Femur (tissue), 1 donor: ENCODE measurements at places on chromosomes 13 and 19.

DNA sequence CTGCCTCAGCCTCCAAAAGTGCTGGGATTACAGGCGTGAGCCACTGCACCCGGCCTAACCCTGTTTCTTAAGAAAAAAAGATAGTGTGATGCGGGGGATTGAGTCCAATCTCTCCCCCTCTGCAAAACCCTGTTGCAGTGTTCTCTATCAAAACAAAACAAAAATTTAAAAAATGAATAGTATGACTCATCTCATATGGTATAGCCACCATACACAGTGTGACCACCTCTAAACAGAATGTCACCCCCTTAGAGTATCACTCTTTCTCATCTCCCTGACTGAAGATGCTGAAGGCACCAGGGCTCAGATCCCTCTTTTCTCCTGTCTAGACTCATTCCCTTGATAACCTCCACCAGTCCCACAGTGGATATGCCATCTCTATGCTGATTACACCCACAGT is 6.8 kb upstream of the ERF start:
- no peak for DNase-seq

DNA sequence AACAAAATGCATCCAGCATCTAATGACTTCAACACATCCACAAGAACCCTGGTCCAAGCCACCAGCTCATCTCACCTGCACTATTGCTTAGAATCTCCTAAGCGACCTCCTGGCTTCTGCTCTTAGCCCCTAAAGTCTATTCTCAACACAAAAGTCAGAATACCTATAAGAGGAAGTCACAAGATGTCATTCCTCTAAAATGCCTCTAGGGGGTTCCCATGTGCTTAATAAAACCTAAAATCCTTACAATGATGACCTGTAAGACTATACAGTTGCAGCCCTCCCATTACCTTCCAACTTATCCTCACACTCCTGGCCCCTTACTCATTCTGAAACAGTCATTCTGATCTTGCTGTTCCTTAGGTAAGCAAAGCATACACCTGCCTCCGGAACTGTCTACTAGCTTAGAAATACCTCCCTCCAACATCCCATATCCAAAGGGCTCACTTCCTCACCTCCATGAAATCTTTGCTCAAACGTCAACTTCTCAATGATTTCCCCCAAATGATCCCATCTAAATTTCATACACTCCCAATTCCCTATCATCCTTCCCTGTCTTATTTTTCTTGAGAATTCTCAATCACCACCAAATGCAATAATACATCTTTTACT is 10.0 kb downstream of the ATP7B start:
- DNase-seq = no peak

- no peak for DNase-seq
Measured at GRCh38 chr13:46267166-46267565, 55.4 kb downstream of the LRRC63 start.

DNA sequence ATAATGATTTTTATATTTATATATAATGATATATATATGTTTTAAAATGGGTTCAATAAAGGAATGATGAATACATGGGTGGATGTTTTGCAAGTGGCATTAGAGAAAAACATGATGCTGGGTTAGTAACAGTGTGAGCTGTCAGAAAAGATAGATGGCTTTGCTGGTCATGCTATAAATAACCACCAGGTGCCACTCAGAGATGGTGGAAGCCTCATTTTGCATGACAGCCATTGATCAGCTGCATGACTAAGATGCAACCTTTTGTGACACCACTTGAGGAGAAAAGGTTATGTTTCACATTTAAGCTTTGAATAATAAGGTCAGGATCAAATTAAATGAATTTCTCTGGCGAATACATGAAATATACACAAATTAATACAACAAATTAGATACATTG is 737.7 kb downstream of the PCDH9 start:
- DNase-seq = no peak

GRCh38 chr19:46486358-46486757 is 9.3 kb downstream of the PNMA8B start:
- no peak for DNase-seq

DNA sequence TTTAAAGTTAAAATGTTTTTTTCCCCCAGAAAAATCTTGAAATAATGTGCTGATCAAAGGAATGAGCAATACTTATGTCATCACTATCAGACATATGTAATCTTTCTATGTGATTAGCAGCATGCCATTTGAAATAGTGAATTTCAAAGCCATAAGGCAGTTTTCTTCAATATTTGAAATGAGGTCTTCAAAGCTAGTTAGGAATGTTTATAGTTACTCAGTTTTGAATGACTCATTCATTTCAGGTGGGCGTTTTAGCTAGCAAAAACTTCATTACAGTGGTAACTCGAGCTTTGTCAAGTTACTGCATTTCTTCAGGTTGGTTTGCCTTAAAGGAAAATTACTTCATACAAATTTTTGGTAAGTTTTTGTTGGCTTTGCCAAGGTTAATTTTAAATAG is 102.1 kb downstream of the ATP8A2 start:
- no peak for DNase-seq

- no peak for DNase-seq
Measured at GRCh38 chr13:106129993-106130392, 405.5 kb downstream of the EFNB2 start.

GRCh38 chr19:7916103-7916954 is 1.7 kb downstream of the TGFBR3L start:
- no peak for DNase-seq

DNA sequence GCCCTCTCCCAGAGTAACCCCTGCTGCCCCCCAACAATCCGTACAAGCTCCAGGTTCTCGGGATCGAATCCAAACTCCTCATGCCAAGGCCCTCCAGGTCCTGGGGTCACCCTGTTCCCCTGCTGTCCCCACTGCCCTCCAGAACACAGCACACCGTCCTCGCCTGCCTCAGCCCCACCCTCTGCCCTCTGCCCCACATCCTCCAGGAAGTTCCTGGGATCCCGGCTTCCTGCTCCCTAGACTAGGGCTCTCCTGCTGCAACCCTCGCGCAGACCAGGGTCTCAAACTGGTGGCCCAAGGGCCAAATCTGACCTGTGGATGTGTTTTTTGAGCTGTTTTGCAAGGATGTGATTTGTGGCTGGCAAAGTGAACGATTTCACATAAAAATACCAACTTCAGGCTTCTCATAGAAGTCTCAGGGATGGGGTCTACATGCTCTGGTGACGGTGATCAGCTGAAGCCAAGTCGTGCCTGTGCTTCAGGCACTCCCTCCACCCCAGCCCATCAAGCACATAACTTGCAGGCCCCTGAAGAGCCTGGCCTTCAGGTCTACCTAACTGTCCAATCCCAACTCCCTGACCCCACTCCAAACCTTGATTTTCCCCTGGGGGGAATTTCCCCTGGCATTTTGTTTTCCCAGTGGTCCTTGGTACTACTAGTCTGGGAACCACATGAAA is 1.8 kb downstream of the RABAC1 start:
- DNase-seq = no peak

DNA sequence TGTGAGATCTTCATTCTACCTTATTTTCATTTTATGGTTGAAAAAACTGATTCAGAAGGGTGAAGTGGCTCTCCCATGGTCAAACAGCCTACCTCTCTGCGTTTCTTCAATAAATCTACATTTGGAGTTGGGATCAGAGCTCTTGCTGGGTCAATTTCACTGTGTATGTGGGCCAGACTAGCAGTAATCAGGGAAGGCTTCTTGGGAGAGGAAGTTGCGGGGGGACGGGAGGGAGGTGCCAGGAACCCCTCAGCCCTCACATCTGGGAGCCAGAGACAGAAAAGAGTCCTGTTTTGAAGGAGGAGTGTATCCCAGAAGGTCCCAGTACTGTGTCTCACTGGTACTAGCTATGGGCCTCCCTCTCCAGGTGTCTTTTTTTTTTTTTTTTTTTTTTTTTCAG is 934 bp downstream of the KXD1 start:
- DNase-seq = no peak

DNA sequence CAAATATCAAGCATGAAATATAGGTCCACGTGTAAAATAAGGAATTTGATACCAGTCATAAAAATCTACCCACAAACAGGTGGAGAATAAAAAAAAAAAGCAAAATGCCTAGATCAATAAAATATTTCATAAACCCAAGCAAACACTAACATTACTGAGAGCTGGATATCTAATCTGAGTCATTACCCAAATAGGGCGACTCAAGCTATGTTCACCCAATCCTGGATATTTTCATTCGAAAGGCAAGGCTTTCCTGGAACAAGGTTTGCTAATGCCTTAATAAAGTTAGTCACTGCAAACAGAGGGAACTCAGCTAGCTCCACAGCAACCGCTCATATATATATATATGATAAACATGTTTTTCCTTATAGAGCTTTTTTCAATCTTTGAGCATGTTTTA is 33.5 kb upstream of the TM9SF2 start:
- no peak for DNase-seq

GRCh38 chr19:426725-427445 is 17.9 kb upstream of the C2CD4C start:
- peak; percentile 67 for DNase-seq

- no peak for DNase-seq
Measured at GRCh38 chr13:111976474-111977178, 90.3 kb upstream of the SOX1 start.

DNA sequence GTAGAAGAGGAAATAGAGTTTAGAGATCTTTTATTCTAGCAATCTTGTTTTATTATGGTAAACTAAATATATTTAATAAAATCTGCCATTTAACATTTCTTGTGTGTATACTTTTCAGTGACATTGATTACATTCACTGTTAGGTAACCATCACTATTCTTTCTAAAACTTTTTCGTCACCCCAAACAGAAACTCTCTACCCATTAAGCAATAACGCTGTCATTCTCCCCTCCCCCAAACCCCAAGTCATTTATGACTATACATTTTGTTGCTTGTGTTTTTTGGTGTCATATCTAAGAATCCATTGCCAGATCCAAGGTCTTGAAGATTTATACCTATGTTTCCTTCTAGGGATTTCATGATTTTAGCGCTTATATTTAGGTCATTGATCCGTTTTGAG is 10.6 kb downstream of the URI1 start:
- DNase-seq = no peak

- no peak for DNase-seq
Measured at GRCh38 chr13:21833921-21834320, 163.0 kb downstream of the FGF9 start.

DNA sequence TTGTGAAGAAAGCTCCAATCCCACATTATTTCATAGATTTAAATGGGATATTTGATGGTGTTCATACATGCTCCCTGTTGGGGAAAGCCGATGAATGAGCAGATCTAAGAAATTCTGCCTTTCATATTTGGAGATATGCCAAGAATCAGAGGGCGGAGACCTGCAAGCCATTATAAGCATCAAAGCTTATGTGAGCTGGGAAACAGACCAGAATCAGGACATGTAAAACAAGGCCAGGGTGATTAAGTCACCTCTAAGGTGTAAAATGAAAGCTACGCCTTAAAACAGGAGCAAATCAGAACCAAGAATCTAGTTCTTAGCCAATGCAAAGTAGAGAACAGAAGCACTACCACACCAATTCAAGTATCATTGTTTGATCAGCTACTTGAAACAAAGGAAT is 392.4 kb downstream of the DCT start:
- DNase-seq = no peak

DNA sequence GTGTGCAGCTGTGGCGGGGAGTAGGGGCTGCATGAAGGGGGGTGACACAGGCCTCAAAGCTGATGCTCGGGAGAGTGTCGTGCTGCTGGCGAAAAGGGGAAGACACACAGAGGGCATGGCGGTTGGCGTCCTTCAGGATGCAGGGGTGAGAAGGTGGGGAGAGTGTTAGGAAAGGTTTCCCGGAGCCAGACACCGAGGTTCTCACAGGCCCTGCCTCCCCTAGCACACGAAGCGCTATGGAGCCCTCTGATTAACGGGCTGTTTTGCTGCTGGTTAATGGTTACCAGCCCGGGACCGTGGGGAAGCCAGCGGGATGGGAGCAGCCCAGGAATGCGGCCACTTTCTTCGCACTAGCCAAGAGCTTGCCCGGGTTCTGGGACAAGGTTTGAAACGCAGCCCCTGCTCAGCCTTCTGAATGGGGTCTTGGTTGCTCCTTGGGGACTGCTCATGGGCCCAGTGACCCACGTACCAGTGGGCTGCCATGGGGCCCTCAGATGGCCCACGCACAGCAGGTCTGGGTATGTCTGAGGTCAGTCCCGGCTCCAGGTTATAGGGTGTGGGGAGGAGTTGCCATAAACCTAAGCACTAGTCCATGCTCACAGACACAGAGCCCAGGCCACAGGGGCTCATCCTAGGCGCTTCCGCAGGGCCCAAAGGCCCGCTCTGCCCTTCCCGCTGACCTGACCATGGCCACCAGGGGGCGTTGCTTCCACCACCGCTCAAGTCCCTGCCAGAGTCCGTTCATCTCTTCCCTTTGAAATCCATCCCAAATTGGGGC is 31.3 kb upstream of the ISYNA1 start:
- DNase-seq = peak; percentile 73

- DNase-seq = peak; percentile 90
Measured at GRCh38 chr19:18280247-18281081, 958 bp downstream of the JUND start.

DNA sequence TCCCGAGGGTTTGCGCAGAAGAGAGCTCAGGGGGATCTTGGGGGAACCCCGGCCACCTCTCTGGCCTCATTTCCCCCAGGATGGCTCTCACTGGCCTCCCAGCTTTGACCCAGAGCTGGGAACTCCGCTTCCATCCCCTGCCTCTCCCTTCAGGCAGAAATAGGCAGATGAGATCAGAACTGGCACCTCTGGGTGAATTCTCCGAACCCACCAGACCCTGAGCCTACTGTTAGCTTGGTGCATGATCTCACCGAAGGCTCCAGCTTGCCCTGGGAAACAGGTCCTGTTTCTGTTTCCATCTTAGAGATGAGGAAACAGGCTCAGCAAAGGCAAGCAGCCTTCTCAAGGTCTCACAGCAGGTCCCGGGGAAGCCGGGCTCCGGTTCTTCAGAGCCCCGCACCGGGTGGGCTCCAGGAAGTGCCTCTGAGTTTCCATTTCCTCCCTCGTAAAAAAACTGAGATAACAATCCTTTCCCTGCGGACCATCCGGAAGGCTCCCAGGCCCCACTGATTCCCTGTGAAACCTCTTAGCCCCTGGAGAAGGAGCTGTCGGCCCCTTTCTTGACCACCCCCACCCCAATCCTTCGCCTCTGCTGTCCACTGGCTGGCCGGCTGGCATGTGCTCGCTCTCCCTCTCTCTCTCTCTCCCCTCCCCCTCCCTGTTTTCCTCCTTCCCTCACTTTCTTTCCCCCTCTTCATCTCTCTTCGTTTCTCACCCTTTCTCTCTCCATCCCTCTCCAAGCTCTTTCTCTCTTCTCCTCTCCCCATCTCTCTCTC is 2.1 kb downstream of the NECTIN2 start:
- DNase-seq = peak; percentile 58

- DNase-seq = no peak
Measured at GRCh38 chr13:110070046-110070445, 236.9 kb downstream of the COL4A1 start.

- no peak for DNase-seq
Measured at GRCh38 chr13:40624986-40625385, 41.5 kb downstream of the FOXO1 start.
